ENCODE measurements at places on chromosomes 7 and 10.

GRCh38 chr7:5831196-5831595 lies 49.4 kb upstream of the OCM start:
- ATAC-seq: no peak

DNA sequence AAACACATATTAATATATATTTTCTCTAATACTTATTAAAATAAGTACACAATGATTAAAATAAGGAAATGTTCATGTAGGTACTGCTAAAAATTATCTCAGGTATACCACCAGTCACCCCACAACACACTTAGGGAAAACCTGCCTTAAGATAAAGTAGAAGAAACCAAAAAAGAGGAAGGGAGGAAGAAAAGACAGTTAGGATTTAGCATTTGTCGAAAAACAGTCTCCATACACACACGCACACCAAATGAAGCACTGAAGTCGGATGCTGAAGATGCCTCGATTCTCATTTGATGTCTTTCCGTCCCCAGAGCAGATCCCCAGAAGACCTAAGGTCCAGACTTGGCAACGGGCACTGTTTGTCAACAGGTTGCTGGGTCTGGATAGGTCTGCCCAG lies 30.0 kb upstream of the ARID5B start:
- ATAC-seq: no peak

GRCh38 chr10:100876585-100877460 lies 35.9 kb upstream of the SLF2 start:
- ATAC-seq: no peak

DNA sequence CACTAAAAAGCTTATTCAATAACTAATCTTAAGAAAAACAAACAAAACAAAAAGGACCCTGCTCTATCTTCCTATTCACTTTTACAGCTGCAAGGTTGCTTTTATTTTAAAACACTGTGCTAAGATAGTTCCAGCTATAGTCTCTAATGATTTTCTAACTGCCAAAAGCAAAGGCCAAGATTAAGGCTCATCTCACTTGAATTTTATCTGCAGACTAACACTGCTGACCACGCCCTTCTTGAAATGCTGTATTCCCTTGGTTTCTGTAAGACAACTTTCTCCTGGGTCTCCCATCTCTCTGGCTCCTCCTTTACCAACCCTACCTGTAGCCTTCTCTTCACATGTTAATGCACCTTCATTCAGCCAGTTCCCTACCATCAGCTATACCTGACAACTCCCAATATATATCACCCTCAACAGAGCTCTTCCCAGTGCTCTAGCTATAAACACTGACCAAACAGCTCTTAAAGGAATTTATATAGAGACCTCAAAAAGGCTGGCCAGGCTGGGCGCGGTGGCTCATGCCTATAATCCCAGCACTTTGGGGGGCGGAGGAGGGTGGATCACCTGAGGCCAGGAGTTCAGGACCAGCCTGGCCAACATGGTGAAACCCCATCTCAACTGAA lies 11.7 kb downstream of the SRPK2 start:
- ATAC-seq: no peak

DNA sequence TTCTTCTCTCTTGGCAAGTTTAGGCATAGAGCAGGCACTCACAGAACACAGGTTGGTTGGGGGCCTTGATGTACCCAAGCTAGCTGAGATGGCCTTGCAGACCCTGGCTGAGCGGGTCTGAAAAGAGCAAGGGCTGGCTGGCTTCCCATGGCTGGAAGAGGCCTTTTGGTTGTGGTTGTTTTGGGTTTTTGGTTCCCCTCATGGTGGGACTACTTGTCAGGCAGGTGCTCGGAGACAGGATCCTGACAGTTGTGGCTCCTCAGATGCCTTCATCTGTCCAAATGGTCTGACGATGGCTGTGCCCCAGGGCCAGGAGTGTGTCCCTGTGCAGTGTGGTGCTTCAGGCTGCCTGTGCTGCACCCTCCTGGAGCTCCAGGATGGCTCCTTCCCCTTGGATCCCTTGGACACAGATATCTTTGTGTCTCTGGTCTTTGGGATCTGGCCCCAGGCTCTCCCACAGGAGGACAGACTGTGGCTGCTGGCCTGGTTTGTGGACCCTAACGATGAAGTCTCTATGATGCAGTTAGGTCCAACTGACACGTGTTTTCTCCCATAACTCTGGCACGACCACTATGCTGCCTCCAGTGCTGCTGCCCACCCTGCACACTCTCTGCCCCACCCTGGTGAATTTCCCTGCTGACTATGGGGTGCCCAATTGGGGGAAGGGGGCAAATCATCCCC lies 321.5 kb upstream of the ZNF32 start:
- no peak for ATAC-seq

DNA sequence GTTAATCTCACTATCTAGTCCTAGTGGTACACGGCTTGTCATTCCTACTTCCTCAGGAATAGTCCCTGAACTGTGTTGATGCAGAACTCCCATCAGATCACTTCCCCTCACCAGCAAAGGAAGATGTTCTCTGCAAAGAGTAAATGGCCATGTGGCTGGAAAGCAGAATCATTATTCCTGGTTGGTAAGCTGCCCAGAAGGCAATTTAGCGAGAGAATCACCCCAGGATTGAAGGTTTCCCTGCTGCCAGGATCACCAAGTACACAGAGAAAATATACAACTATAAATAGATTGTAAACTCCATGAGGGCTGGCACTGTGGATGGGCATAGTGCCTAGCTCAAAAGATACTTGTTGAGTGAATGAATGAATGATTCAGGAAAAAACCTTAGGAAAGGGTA lies 115.0 kb downstream of the GFRA1 start:
- ATAC-seq: no peak

- ATAC-seq: peak; percentile 63
Observed at GRCh38 chr7:16083931-16084330, 337.4 kb downstream of the CRPPA start.

GRCh38 chr10:95651346-95652060 lies 5.0 kb downstream of the ALDH18A1 start:
- ATAC-seq: no peak

DNA sequence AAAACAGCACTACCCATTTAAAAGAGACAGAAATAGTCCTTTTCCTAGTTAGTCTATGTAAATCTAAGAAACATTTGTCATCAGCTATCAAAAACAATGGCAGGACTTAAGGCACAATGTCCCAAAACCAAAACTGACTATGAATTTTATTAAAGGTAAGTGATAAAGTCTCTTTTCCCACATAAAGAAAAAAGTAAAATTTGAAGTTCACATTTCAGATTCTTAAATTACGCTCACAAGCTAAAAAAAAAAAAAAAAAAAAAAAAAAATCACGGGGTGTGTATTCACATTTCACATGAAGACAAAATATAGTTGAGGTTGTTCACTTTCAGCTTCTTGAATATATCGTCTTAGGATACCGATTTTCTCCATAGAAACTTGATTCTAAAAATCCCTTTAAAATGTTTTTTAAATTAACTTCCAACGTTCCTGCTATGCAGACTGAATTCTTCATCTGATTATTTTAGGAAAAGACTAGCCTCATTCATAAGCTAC lies 1.6 kb downstream of the P4HA1 start:
- no peak for ATAC-seq

DNA sequence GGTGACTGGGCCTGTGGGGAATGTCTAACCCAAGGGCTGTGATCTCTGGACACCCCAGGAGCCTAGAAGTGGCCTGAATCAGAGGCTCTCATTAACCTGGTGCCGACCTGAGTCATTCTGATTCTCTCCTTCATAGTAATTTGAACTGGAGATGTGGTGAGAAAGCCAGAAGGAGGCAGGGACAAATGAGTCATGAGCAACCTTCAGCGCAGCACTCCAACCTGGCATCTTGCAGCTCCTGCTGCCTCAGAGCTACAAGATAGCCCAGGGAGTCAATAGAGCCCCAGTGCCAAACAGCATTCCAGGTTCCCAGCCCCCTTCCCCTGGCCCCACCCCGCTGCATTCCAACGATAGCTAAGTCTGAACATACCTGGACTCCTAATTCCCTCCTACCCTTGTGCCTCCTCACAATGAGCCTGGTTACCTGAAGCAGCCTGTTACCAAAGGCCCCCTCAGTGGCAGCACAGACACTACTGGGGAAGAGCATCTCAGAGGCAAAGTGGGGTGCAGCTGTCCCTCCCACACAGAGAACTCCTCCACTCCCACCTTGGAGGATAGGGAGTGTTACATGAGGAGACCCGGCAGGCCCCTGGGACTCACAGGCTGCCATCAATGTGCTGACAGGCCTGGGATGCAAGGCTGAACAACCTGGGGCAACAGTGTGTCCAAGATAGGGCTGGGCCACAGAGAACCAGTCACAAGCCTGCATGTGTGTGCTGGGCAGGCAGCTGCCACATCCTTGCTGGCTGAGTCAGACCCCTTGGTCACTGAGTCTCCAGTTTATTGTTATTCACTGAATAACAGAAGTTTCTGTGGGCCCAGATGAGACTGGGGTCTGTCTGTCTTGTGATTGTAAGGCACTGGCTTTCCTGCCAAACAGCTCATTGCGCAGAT lies 76.8 kb upstream of the LEP start:
- peak; percentile 84 for ATAC-seq

DNA sequence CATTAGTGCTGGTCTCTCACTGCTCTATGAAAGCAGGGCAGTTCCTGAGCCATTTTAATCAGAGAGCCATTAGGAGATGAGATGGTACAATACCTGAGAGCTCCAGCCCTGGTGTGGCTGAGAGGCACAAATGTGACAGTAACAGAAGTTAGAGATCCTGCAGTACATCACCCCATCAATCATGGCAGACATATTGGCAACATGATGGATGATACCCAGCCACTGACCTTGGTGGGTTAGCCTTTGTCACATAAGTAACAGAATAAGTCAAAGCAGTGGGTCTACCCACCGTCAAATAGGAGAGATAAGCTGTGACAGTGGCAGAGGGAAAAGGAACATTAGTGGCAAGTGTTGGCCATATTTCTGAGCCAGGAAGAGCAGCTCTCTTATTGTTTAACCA lies 53.3 kb upstream of the NXPH1 start:
- ATAC-seq: no peak

Measured in SK-N-SH treated with all-trans-retinoic acid at 6 μM for 48 hours (cell line).